ENCODE measurements at places on chromosomes 3 and 15. TPM values are rescaled to one million over a fixed set of nuclear protein-coding genes. Genes with fewer than 3 reads are reported as not detected.

DNA sequence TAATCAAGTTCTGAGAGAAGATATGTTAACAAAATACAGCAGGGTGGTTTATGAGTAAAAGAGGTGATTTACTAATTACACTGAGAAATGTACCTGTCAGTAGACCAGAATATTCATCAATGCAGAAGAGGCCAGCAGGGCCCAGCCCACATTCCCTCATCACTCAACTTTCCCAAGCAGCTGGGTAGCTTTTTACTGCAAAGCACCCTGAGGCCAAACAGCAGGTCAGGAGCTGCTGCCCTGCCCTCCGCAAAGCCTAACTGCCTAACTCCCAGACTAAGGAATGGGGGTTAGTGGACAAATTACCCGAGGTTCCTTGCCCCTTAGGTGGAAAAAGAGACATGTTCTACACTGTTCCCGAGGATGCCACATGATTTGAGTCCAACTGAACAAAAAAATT is 108.2 kb downstream of the TBL1XR1 start:
- no peak for DNase-seq

DNA sequence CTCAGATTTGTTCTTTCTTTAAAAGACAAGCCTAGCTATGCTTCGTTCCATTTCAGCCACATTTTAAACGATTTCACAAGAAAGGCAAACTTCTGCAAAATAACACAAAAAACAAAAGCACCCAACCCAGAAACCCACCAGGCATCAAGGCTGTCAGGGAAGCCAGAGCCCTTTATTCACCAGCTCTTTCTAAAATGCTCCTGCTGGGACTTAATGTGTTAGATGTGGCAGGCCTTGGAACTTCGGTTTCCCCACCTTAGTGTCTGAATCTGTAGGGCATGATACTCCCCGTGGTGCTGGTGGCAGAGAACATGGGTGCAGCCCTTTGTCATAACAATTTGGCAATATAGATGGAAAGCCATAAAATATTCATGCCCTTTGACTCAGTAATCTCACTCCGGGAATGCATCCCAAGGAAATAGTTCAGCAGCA is 56.8 kb upstream of the LCTL start:
- DNase-seq, result no peak

DNA sequence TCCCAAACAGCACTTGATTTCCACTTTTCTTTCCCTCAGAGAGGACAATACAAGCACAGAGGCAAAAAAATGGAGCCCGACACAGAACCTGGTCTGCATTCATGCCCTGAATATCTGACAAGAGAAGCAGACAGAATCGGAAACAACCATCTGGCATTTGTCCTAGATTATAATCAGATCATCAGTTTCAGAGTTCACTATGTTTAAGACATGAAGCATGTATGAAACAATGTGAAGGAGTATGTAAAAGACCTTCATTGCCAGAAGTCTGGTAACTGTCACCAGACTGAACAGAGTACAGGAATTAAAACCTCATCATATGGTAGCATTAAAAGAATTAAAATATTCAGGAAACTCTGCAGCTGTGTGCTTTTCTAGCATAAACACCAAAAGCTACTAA is 65.0 kb downstream of the SETD2 start:
- no peak for DNase-seq

GRCh38 chr3:43331381-43331780 is 45.0 kb downstream of the SNRK start:
- no peak for DNase-seq

- DNase-seq, result no peak
Observed at GRCh38 chr15:56337084-56337725, 28.0 kb upstream of the TEX9 start.

CDHR4 gene
- not detected for total RNA-seq

DNA sequence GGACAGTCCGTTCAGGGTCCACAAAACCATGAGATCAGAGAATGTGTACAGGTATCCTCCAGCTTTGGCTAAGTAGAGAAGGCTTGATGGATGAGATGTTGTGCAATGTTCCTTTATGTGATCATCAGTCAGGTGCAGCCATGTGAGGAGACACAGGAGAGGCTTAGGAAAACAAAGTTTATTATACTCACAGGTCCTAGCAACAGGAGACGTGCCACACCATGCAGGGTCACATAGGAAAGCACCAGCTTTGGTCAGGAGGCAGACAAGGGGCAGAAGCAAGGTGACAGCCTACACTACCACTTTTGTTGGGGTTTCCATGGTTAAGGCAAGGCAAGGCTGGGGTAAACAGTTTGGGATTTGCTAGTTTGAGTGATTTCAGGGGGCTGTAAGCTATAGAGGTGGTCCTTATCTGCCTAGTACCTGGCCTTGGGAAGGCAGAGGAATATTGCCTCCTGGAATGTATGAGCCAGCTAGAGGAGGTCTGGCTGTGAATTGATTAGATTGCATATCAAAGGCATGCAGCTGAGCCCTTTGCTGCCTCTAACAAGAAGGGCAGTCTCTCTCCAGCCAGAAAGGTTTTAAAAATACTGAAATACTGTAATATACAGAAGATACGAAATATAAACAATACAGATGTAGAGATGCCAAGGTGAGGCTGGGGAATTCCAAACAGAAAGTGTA is 248.6 kb downstream of the RYR3 start:
- DNase-seq, result no peak
